ENCODE measurements at places on chromosomes 6 and 20.
A peak's percentile ranks its signal among the peaks of the same experiment; 100 is the strongest.

DNA sequence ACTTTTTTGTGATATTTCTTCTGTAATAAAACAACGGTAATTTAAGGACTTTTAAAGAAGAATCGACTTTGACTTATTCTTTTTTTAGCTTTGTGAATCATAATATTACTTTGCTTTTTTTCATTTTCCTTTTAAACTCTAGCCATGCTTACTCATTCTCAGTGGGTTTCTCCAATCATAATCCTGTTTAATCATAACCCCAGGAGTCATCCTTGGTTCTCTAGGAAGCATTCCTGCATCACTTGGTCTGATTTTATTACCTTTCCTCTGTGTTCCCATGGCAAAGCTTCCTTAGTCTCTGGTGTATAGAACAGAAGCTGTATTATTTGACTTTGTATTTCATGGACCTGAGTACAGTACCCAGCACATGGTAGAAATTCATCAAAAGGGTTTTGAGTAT lies 223.5 kb downstream of the CDKAL1 start:
- peak; percentile 80 for DNase-seq

DNA sequence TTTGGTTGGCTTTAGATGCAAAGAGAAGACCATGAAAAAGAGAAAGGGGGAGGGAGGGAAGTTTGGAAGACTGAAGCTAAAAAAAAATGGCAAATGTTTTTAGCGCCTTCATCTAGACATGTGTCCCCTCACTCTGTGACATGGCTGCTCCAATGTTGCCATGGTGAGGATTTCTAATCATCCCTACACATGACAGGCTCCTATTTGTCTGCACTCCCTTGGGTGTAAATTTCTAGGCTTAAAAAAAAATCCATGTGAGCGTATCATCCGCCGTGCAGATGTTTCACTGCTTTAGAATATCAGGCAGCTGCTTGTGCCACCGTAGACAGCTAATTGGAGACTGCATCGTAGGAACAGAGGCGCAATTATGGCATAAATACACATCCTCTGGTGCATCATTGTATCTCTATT lies 761.1 kb upstream of the MMS22L start:
- DNase-seq: no peak

DNA sequence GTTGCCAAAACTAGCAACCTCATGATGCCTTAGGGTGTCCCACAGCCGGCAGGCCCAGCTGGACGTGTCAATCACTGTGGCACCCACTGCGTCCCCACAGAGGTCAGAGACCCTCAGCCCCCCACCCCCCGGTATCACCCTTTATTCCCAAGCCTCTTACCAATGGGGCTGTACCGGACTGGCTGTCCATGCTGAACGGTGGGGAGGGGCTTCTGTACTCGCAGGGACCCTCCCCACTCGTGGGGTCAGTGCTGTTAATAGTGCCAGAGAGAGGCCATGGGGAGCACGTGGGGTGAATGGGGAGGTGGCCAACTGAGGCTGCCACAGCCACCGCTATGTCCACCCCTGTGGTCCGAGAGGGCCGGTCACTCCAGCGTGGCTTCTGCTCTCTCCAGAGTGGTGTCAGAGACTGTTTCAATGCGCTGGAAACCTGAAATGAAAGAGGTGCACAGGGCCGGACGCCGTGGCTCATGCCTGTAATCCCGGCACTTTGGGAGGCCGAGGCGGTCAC lies 68.6 kb downstream of the THBS2 start:
- no peak for DNase-seq

- peak; percentile 28 for DNase-seq
Observed at GRCh38 chr6:162974685-162975084, 246.9 kb downstream of the PACRG start.

- DNase-seq: peak; percentile 37
Observed at GRCh38 chr6:111503194-111503593, 20.2 kb upstream of the REV3L start.

- no peak for DNase-seq
Observed at GRCh38 chr6:51892750-51893149, 194.7 kb downstream of the PKHD1 start.

DNA sequence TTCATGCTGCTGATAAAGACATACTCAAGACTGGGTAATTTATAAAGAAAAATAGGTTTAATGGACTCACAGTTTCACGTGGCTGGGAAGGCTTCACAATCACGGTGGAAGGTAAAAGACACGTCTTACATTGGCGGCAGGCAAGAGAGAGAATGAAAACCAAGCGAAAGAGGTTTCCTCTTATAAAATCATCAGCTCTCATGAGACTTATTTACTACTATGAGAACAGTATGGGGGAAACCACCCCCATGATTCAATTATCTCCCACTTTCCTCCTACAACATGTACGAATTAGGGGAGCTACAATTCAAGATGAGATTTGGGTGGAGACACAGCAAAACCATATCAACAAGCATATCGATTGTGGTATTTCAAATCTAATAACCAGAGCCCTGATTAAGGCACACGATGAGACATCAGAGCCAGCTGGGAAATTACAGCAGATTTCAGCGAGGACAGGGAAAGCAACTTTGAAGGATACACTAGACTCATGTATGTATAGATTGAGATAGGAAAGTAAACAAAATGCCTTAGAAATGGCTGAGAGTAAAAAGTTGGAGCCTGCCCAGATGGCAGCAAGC lies 129.8 kb upstream of the GJE1 start:
- no peak for DNase-seq

DNA sequence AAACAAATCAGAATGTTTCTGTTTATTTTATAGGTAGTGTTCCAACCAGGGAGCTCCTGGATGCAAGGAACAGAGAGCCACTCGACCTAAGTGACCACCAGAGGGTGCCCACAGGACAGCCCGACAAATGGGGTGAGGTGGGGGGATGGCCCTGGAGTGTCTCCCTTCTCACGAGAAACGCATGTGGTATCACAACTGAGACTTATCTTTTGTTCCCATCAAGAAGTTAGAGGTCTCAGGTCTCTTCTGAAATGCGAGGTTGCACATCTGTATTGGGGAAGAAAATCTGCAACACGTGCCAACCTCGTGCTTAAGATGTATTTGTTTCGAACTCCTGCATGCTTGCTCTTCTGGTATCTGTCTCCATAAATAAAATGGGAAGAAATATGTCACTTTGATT lies 104.0 kb downstream of the ISM1 start:
- peak; percentile 53 for DNase-seq

DNA sequence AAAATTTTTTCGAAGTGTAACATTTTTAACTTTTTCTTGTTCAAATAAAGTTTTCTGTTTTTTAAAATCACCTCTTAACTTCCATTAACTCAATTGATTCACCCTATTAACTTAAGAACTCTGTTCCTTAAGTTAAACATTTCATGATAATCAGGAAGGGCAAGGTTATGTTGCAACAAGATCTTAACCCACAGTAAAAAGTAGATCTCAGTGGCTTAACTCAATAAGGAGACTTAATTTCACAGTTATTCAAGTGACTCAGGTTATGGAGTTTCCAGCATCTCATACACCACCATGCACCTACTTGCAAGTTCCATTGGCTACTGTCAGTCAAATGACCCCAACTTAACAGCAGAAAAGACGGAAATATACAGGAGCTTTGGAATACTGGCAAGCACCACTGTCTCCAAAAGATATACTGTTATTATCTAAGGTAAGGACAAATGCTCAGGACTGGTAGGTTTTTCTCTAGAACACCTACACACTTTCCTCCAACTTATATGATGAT lies 11.2 kb downstream of the HLA-DQB1 start:
- DNase-seq: no peak

GRCh38 chr20:61117725-61118124 lies 134.3 kb upstream of the CDH4 start:
- peak; percentile 85 for DNase-seq

GRCh38 chr6:33824461-33825154 lies 20.8 kb upstream of the MLN start:
- no peak for DNase-seq

DNA sequence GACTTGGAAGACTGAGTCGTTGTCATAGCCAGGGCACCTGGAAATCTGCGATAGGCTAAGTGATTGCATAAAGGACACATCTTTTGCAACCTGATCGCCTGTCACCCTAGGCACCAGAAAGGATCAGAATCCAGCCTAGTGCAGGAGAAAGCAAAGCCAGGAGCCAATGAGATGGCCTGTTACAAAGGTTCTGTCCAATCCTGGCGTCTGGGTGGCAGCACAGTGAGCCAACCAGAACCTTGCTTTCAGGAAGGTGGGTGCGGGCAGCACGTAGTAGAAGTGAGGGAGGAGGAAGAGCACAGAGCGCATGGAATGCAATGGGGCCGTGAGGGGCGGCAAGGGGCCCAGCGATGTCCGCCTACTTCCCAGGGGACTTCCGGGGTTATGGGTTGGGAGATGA lies 120.4 kb upstream of the GGTLC1 start:
- DNase-seq: no peak

DNA sequence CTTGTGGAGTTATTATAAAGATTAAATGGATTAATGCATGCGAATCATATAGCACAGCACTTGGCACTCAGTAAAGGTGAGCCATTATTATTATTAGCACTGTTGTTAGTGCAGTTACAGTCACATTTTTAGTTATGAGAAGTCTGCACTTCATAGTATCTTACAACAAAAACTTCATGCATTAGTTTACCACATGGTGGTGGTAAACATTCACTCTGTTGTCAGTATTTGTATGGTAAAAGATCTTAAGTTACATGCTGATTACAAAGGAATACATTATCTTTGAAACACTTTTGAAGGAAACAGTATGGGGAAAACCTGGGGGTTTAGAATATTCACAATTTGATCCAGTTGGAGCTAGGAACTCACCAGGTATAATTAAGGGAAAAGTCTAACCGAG lies 20.8 kb downstream of the TMEM14A start:
- peak; percentile 4 for DNase-seq

DNA sequence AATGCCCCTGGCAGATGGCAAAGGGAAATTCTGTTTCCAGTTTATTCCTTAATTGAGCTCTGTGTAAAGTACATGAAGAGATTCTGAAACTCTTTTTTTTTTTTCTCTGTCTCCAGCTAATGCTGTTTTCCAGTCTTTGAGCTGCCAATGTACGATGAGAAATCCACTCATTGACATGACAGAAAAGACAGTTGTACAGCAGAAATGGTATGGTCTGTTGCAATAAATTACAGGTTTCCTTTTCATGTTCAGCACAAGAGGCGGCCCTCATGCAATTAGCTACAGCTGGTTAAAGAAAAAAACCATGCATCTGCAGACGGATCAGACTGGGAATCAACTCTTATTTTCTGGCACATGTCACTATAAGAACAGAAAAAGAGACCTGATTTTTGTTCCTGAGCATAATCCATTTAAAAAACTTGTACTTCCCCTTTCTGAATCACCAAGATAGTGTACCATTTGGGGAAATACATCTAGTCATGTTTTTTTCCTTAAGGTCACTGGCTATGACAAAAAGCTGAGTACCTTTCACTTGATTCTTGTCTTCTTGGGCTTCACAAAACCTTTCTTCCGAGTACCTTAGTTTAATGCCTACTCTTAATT lies 289.8 kb upstream of the PREP start:
- DNase-seq: no peak

DNA sequence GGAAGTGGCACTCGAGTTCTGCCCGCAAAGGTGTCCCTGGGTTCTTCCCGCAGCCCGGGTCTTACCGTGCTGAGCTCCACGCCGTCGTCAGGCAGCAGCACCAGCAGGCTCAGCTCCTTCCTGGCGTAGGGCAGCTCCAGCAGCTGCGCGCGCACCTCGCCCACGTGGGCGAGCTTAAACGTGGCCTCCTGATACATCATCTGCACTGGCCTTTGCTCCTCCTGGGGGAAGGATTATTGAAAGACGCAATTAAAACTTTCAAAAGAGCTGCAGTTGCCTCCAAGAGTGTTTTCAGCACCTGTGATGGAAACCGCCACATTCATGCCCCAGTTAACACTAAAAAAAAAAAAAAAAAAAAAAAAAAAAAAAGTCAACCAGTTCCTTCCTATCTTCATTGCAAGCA lies 11.3 kb downstream of the SERPINB9 start:
- DNase-seq: no peak

- DNase-seq: no peak
Observed at GRCh38 chr20:63411898-63412631, 50.9 kb upstream of the CHRNA4 start.

GRCh38 chr6:15088904-15089568 lies 156.8 kb upstream of the JARID2 start:
- no peak for DNase-seq

DNA sequence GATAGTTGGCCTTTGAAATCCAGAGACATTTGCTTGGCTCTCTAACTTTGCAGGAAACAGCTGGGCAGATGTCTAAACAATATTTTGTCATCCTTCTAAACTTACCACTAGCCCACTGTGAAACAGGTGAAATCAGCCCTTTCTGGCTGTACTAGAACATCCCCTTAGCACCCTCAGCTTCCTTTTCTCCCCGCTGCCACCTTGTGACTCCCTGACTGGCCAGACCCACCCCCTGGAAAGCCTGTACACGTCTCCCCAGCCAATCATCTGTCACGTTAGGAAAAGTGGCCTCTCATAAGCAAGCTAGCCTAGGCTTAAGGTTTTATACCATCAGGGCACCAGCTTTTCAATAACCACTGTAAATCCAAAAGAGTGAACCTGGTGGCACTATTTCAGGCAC lies 88.6 kb upstream of the E2F3 start:
- no peak for DNase-seq

GRCh38 chr20:57507477-57507876 lies 17.5 kb downstream of the CTCFL start:
- DNase-seq: peak; percentile 48

GRCh38 chr20:36116807-36117441 lies 37.6 kb upstream of the EPB41L1 start:
- peak; percentile 91 for DNase-seq

GRCh38 chr6:140480852-140481251 lies 1106.4 kb upstream of the CITED2 start:
- peak; percentile 3 for DNase-seq

- peak; percentile 44 for DNase-seq
Observed at GRCh38 chr20:13231031-13231752, 10.1 kb downstream of the ISM1 start.

DNA sequence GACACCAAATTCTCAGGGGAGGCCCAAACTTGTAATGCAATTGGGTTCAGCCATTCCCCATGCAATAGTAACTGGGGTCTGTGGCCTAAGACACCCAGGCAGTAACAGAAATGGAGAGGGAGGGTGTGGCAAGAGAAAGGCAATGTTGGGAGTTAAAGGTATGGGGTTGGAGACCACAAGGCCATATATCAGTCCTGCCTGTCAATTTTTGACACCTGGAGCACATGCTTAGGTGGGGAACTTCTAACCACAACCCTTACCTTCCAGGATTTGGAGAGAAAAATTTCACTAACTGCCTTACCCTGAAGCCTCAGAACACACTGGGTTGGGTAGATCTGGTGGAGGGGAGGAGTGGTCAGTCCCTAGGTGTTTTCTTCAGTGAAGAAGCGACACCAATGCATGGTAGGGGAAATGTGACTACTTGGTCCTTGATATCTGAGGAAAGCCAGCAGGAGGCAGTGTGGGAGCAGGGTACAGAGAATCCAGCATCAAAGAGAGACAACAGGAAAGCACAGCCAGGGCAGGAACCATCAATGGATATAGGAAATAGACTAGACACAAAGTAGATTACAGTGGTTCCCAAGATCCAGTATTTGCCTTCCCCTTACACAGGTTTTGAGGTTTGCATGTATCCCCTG lies 6.8 kb upstream of the USP49 start:
- peak; percentile 35 for DNase-seq
